Mucosa of gallbladder (tissue), 1 donor: ENCODE measurements at places on chromosomes 2 and 18.
A peak's percentile ranks its signal among the peaks of the same experiment; 100 is the strongest.

- DNase-seq: no peak
Measured at GRCh38 chr2:11408959-11409571, 56.9 kb downstream of the E2F6 start.

GRCh38 chr2:144378551-144378950 is 141.4 kb downstream of the ZEB2 start:
- DNase-seq: no peak

DNA sequence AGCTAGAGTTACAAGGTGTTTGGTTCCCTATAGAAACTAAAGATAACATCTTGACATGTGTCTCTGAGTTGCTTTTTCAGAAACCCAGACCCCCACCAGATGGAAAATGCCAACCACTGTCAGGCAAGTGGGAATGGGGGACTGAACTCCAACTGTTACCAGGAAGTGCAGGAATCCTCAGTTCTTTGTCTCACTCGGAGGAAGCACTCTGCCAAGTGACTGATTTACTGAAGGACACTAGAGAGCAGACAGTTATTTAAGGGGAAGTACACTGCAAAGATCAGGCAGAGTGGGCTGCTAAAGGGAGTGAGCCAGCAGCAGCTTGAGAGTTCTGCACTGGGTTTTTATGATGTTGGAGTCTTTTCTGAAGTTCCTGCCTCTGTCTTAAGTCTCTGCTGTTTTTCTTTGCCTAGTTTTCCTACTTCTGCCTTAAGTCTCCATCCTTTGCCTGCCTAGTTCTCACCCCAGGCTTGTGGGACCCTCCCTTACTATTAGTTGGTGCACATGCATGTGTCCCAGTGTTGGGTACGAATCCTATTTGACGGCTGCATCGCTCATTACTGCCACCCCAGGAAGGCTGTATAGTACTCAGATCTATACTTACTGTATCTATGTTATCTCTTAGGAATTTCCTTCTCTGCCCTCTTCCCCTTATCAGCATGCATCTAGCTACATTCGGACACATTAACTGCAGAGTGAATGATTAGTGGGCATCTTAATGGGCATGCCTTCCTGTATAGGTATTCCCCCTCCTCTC is 97.1 kb downstream of the TEX51 start:
- no peak for DNase-seq

DNA sequence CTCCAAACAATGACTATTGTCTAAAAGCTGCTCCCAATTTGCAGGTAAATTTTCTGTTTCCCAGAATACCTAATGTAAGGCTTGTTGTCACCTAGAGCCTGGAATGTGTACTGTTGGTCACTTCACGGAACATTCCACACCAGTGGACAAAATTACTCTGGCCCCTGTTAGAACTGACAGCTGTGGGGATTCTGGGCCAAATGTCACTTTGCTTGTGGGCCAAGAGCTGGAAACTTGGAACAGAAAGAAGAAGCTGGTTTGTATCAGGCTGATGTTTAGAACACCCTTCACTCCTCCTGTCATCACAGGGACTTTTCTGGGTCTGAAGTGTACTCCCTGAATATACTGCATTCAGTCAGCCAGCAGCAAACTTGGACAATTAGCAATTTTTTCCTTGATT is 495.6 kb upstream of the SYT4 start:
- no peak for DNase-seq

DNA sequence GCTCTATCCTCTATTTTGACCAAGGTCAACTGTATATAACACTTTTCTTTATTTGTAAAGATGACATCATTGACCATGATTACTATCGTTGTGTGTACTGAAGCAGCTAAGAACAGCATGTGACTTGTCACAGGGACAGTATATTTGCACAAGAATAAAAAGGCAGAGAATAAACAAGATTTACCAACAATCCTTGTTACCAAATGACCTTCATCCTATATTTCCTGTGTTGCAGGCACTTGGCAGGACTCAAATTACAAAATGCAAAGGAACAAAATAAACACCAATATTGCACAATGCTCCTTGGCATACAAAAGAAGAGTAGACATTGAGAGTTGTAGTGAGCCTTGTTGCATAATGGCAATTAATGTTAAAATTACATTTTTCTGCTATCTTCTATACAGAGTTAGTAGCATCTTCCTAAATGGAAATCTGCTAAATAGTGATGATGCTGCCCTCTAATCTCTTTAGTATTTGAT is 61.8 kb downstream of the RFTN2 start:
- no peak for DNase-seq

DNA sequence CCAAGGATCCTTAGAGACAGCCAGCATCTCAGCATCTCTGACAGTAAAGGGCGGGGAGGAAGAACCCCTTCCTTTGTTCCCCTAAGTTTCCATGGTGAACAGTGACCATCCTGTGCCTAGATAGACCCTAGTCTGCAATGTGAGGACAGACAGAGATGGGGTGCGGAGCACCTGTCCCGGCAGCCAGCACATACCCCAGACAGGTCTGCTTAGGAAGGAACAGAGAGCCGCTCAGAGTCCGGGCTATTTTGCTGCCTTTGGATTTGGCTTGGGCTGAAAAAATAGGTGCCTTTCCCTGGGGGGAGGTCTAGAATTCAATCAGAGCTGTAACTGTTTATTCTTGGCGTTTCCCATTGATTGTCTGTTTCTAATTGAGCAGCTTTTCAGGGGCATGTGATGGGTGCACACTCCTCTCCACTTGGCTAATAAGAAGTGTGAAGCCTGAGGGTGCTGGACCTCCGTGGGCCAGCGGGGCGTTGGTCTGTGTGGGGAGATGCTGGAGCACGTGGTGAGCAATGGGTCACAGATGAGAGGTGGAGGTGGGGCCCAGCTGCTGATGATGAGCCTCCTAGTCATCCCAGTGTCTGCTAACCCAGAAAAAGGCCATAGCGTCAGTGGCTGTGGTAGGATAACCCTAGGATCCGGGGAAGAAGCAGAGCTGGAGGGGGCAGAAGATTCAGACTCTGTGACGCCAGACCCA is 236.8 kb downstream of the SEPTIN10 start:
- DNase-seq: no peak

DNA sequence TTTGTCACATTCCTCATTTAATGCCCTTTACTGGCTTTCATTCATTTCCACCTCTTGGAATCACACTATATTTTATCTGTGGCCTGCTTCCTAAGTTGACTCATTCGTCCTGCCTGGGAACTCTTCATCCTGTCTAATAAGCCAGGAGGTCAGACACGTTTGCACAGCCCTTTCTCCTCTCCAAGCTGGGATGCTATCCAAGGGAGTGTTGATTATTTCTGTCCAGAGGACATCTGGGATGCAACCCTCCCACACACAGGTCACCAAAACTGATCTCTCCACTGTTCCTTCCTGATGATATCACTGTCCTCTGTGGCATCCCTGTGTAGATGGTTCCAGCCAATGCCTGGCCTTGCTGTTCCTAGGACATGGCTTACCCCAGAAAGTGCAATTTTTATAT is 79.8 kb upstream of the NOSTRIN start:
- DNase-seq: no peak

DNA sequence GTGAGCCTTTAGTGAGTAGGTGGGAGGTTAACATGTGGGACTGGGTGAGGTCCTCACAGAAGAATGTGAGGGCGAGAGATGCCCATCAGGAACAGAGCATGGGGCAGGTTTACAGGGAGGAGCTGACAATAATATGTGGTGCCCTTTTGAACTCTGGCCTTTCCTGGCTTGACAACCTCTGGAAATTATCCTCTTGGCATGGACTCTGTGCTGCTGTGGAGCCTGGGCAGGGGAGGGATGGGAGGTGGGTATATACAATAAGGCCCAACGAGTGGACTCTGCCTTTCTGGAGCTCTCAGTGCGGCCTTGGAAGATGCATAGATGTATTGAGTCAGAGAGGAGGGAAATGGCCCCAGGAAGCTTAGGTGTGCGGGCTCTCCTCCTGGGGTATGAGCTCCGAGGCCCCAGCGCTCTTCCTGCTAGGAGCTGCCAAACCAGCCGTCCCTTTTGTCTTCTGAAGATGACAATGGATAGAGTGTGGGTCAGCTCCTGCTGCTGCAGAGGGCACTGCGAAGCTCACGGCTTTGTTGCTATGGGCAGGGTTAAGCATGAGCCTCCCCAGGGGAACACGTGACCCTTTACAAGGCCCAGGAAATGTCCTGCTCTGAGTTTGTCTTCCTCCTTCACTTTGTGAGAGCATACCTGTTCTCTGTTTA is 8.7 kb upstream of the PSD4 start:
- DNase-seq: peak; percentile 9

DNA sequence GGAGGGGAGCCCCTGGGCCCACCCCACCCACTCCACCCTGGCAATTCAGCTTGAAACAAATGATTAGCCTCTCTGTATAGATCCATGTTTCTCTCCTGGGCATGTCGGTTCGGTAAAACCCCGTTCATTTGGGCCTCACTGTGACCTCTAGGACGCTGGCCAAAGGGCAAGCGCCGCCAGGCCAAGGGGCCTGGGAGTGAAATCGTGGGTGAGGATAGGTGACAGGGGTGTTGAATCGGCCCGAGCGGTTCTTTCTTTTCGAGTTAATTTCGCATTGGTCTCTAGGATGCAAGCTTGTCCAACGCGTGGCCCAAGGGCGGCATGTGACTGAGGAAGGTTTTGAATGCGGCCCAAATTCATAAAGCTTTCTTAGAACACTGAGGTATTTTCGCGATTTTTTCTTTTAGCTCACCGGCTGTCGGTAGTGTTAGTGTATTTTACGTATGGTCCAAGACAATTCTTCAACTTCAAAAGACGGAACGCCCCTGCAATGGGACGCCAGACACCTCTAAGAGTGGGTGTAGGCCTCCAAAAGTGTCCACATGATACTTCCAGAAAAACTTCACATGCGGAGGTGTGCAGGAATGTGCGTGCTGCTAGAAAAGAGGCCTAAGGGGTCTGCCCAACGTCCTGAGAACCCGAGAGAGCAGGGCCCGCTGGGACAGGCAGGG is 9.8 kb upstream of the ARID5A start:
- DNase-seq: no peak

DNA sequence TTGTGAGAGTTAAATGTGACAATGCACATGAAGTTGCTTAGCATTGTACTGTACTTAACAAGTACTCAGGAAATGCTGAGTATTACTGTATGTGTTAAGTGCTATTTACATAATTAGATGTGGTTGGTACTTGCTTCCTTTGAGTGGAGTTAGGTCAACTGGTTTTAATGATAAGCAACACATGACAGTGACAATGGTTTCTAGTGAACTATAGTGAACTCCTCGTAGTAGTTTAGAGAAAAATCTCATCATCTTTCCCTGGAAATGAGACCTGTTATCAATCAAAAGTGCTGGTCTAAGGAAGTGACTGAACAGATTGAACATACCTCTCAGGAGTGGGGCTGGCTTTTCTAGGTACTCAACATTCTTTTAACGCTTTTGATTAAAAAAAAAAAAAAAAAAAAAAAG is 29.2 kb upstream of the ZDBF2 start:
- DNase-seq: no peak

DNA sequence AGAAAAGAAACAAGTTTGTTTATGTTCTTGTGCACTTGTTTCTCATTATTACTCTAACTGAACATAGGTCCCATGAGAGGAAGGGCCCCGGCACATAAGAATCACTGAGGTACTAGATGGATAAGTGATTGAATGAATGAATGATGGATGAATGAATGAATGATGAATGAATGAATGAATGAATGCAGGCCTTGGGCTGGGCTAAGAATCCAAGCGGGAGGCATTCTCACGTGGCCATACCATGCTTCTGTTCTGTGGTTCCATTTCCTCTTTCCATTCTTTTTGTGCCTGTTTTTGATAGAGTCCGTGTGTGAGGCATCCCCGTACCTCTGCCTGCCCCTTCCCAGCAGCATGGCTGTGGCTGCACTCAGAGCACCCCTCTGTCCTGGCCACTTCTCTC is 94.8 kb downstream of the SH3BP4 start:
- no peak for DNase-seq
